ENCODE measurements at places on chromosomes 13 and 19. TPM values are rescaled to one million over a fixed set of nuclear protein-coding genes. Genes with fewer than 3 reads are reported as not detected.

GRCh38 chr13:99310382-99311031 lies 3.3 kb upstream of the GPR183 start:
- DNase-seq, result no peak

DNA sequence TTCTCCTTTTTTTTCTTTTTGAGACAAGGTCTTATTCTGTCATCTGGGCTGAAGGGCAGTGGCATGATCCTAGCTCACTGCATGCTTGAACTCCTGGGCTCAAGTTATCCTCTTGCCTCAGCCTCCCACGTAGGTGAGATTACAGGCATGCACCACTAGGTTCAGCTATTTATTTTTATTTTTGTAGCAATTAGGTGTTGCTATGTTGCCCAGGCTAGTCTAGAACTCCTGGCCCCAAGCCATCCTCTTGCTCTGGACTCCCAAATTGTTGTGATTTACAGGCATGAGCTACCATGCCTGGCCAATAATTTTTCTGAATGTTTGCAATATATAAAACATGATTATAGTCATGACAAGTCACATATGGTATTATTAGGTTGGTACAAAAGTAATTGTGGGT lies 161.1 kb upstream of the ATXN8OS start:
- no peak for DNase-seq

- no peak for DNase-seq
Measured at GRCh38 chr13:105118426-105118985, 1417.0 kb downstream of the EFNB2 start.

The NLRP4 gene
- total RNA-seq, result 0.55 TPM

DNA sequence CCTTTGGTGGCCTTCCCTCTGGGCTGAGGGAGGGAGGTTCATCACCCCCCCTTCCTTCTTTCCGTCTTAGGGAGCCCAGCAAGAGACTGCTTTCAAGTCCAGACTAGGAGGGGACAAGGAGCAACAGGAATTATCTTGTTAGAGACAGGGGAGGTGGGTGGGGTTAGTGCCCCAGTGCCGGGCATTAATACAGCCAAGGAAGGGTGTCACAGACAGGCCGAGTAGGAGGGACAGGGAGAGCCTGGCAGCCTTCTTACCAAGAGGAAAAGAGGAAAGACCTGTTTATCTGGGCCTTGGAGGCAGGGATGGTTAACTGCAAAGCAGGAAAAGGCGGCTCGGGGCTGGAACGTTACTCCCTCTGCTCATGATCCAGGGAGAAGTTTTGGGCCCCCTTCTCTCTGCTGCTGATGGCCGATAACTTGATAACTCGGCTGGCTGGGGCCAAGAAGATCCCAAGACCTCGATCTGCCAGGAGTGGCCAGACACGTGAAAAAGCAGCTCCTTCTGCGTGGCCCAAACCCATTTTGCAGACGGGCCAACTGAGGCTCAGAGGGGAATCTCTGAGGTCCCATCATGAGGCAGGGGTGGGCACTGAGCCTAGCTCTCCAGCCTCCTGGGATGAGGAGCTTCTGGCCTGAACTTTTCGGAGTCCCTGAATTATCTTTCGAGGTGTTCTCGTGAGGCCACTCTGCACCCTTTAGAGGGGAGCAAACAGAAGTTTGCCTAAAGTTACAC lies 79.3 kb downstream of the PTPRS start:
- no peak for DNase-seq
